AML-193 (cell line): ENCODE measurements at places on chromosomes 5 and 9.

- no peak for DNase-seq
Observed at GRCh38 chr5:143459433-143459832, 55.9 kb upstream of the NR3C1 start.

DNA sequence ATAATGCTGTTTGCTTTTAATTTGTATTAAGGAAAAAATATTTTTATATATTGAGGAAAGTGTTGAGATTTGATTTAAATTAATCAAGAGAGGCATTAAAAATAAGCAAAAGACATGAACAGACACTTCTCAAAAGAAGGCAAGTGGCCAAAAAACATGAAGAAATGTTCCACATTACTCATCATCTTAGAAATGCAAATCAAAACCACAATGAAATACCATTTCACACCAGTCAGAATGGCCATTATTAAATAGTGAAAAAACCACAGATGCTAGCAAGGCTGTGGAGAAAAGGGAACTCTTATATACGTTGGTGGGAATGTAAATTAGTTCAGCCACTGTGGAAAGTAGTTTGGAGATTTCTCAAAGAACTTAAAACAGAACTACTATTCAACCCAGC, 45.9 kb downstream of the RANBP17 start:
- no peak for DNase-seq

DNA sequence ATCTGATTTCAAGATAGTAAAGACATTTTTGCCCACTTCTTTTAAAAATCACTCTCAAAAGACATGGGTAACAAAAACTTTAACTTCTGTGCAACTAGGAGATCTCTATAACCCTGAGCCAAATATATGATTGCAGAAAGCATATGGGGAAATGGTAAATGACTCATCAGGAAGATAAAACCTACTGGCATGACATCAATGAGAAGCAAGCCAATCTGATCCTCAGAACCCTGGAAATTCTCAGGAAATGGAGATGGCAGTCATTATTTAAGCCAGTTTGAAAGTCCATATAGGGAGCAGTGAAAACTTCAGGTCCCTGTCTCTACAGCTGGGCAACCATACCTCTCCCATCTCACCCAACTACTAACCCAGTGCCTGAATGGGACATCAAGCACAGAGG, 249.7 kb upstream of the NREP start:
- no peak for DNase-seq

- no peak for DNase-seq
Observed at GRCh38 chr5:5011151-5011550, 129.0 kb upstream of the ADAMTS16 start.

GRCh38 chr5:14816374-14816998, 55.1 kb downstream of the ANKH start:
- DNase-seq = no peak

GRCh38 chr5:142938266-142938880, 168.2 kb downstream of the ARHGAP26 start:
- DNase-seq = no peak

GRCh38 chr5:35360671-35361070, 130.4 kb upstream of the PRLR start:
- no peak for DNase-seq

DNA sequence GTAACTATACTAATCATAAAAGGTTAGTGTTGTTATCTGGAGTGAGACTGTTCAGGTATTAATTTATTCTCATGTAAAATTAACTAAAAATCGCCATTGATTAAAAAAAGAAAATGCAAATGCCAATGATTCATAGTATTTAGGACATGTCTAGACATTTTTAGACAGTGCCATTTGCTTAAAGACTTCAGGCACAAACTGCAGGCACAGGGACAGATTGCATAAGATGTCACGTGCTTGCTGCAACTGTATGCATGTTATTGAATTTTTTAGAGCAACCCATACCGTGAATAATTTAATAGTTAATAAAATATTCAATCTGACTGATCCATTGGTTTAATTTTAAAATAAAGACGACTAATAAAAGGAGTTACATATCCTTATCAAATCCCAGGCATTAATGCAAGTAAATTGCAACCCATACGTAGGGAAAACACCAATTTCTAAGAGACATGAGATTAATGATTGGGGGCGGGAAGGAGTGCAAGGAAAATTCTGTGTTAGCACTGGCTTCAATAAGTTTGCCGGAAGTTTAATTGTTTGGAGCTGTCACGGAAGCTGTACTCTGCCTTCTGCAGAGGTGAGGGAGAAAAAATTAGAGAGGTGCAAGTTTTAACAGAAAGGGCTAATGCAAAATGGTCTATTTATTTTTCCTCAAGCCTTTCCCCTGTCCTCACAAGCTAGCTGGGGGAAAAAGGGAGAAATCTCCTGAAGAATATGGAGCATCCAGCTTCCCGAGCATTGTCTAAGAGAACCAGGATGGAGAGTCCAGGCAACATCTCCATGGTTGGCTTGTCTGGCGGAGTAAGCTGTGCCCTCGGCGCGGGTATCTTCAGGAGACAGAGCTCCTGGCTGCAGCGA, 2.9 kb downstream of the EDIL3 start:
- peak; percentile 29 for DNase-seq

GRCh38 chr5:131609774-131610173, 25.3 kb downstream of the RAPGEF6 start:
- no peak for DNase-seq

DNA sequence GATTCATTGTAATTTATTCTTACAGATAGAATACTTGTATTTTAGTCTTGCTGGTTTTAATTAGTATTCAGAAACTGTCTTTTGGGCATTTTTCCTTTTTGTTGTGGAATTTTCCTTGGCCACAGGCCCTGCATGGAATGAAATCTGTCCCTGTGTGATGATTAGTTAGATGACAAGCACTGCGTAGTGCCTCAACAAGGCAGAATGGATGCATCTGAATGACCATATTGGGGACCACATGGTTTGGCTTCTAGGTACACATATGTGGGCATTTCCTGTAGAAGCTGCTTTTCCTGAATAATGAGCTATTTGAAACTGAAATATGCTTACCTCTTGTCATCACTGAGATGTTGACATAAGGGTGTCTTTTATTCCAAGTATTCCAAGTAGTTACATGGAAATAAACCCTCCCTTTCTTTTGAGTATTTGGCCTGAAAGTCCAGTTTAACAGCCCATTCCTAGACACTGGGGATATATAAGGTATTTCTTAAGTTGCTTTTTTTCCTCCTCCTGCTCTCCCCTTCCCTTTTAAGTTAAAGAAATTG, 147.3 kb downstream of the YTHDC2 start:
- no peak for DNase-seq

DNA sequence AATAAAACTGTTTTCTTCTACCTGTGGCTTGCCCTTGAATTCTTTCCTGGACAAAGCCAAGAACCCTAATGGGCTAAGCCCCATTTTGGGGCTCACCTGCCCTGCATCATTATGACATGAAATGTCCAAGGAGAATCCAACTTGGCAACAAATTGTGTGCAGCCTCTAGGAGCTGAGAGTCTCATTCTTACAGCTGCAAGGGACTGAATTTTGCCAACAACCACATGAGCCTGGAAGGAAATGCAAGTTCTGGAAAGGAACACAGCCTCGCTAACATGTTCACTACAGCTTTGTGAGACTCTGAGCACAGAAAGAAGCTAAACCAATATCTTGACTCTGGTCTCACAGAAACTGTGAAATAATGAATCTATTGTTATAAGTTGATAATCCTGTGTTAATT, 94.8 kb upstream of the CDH12 start:
- no peak for DNase-seq

DNA sequence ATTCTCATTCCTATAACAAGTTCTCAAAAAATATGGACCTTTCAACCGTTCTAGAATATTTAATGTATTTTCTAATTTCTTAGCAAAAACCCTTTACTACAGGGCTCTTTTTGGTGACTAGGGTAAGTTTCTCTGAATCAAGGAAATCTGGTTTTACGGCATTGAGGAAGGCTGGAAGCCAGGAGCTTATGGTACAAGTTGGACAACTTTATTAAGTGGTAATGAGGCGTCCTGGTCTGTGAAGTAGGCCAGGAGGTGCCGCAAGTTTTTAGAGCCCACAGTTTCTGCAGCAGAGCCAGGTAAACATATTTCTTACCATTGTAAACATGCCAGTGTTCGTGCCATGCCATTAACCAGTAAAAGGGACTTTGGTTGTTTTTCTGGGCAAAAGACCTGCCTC, 14.6 kb upstream of the C1QTNF3 start:
- no peak for DNase-seq
